ENCODE measurements at places on chromosomes 11 and 22. TPM values are rescaled to one million over a fixed set of nuclear protein-coding genes. Genes with fewer than 3 reads are reported as not detected.

The LRRN4CL gene
- total RNA-seq, result 5.0 TPM

The OR51I1 gene
- total RNA-seq, result 0.70 TPM

The CBLIF gene
- total RNA-seq, result not detected

DNA sequence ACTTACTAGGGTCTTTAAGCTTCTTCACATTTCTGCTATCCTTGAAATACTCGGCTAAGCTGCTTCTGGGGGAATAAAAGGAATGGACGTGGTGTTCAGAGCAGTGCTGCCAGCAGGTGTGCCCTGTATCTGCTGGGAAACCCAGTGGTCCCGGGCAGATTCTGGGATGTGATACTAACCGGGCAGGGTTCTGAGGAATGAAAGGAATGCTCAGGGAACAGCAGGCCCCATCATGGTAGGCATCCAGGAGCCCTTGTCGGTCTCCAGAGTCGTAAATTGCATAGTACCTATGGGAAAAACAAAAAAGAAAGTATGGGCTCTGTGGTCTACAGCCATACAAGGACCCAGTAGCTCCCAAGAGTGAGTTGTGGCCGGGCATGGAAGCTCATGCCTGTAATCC, 4.5 kb upstream of the TMEM223 start:
- no peak for DNase-seq
